Daoy (cell line): ENCODE measurements at places on chromosomes 1 and 21. TPM values are rescaled to one million over a fixed set of nuclear protein-coding genes. Genes with fewer than 3 reads are reported as not detected.
A peak's percentile ranks its signal among the peaks of the same experiment; 100 is the strongest.

DNA sequence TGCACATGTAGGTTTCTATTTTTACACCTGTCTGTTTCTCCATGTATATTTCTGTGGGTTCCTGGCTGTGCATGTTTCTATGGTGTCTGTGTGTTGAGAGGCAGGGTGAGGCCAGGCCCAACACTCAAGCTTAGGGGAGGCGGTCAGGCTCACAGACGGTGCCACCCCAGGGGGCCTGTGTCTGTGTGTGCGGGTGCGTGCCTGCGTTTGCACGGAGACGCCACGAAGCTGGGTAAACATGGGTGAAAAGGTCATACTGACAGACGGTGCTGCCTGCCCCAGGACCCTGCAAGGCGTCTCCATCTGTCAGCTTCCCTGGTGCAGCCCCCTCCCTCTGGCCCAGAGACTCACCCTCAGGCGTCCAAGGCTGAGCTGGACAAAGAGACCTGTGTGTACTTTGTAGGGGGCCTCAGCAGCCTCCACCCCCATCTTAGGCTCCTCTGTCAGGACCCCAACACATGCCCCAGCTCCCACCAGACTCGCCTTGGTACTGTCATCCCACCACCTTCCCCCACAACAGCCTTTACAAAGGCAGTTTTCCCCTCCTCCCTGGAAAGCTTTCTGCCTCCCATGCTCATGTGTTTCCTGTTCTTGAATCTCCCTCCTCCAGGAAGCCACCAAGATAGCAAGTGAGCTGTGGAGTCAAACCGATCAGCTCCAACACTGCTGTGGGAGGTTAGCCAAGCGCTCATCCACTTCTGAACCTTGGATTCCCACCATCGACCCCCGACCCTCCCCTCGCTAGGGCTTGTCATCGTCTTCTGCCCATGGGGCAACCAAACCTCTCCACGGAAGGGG lies 34.1 kb downstream of the PTPRF start:
- no peak for DNase-seq

- DNase-seq = peak; percentile 67
Observed at GRCh38 chr1:41741244-41741643, 177.5 kb downstream of the HIVEP3 start.

DNA sequence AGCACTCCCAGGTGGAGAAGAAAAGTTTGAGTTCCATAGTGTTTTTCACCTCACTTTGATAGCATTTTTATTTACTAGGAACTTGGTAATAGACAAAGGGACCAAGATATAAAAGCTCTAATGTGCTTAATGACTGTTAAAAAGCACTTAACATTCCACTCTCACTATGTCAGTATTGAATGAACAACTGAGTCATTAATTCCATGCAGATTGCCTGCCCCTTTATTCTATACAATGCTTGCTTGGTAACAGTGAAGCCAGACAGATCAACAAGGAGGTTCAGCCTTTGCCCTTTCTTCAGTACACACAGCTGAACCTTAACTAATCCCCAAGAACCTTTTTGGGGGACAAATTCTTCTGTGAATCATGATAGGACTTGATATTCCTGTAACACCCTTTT lies 425.5 kb downstream of the NUF2 start:
- no peak for DNase-seq

- peak; percentile 33 for DNase-seq
Observed at GRCh38 chr1:9100471-9101043, 28.3 kb downstream of the GPR157 start.

- no peak for DNase-seq
Observed at GRCh38 chr21:40053007-40053406, 185.8 kb downstream of the PCP4 start.

DNA sequence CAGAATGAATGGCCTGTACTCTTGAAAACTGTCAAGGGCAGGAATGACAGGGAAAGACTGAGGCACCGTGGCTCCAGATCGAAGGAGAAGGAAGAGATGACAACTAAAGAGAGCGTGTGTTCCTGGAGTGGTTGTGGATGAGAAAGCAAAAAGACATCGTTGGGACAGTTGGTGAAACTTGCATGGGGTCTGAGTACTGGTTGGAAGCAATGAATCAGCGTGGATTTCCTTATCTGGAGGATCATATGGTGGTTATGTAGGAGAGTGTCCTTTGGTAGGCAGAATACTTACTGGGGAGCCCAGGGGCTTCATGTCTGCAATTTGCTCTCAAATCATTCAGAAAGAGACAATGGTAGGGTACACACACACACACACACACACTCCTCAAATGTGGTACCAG lies 13.9 kb downstream of the LEMD1 start:
- no peak for DNase-seq

DNA sequence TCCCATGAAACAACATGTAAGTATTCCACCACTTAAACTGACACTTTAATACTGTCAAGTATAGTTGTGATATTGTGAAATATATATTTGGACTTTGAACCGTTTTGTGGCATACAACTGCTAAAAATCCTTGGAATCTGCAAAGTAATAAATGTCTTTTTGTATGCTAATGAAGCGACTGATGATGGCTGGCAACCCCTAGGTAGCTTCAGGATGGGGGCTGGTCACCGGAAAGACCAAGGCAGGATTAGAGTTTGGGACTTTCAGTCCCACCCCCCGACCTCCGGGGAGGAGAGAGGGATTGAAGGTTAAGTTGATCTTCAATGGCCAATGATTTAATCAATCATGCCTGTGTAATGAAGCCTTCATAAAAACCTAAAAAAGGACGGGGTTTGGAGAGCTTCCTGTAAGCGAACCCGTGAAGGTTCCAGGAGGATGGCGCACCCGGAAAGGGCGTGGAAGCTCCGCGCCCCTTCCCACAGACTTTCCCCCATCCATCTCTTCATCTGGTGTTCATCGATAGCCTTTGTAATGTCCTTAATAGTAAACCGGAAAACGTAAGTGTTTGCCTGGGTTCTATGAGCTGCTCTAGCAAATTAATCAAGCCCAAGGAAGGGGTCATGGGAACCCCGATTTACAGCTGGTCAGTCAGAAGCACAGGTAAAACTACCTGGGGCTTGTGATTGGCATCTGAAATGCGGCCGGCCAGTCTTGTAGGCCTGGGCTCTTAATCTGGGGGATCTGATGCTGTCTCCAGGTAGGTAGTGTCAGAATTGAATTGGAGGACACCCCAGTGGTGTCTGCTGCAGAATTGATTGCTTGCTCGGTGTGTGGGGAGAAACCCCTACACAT lies 1.8 kb upstream of the ZNF281 start:
- no peak for DNase-seq

- no peak for DNase-seq
Observed at GRCh38 chr1:67676946-67677345, 8.1 kb upstream of the GADD45A start.

- DNase-seq = no peak
Observed at GRCh38 chr1:25645637-25646400, 29.2 kb downstream of the MAN1C1 start.

DNA sequence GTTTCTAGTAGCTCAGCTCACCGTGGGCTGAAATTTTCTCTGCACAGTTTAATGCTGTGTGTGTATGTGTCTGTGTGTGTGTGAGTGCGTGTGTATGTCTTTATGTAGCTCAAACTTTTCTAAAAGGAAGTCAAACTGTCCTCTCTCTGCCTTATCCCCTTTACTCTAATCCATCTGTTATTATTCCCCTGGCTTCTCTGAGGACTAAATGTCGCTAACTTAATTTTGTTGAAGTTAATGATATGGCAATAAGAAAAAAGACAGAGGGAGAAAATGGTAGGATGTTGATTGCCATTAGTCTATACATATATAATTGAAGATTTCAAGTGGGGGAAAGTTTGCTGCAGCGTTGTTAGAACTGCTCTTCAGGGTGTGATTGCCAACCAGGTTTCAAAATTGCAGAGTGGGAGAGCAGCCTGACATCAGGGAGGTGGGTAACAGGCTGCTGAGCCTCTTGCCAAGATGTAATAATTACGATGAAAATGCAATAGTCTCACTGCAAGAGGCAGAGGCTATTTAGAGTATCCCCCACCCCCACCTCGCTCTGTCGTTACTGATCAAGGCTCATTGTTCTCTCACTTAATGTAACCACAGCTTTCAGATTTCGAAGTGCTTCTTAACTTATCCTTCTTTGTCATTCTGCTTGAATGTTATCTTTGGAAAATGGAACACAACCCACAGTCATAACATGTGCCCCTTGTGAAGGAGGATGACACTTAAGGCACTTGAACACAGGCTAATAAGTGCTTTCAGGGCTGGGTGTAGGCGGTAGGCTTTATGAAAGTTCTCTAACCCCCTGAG lies 559.0 kb upstream of the PLXNA2 start:
- peak; percentile 4 for DNase-seq

DNA sequence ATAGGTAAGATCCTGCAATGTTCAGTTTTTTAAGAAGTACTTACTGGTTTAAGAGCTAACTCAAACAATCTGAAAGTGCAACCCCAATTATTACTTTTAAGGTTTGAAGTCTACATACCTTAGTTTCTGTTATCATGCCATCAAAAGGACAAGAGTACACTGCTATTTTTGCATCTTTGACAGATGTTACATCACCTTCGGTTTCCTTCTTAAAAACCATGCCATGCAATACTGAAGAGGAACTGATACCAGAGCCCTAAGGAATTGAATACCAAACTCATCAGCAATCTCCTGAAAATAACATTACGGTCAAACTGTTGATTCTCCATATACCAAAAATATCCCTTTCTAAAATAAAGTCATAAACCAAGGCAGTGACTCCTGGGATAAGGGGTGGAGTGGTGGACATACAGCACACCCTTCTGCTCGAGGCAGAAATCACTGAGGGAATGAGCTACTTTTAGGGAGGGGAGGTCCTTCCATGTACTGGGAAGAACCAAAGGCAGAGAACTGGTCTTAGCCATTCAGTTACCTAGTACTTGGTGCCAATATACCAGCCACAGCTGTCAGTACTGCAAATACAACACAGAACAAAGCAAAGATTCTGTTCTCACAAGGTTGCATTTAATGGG lies 8.5 kb downstream of the CCT8 start:
- no peak for DNase-seq

DNA sequence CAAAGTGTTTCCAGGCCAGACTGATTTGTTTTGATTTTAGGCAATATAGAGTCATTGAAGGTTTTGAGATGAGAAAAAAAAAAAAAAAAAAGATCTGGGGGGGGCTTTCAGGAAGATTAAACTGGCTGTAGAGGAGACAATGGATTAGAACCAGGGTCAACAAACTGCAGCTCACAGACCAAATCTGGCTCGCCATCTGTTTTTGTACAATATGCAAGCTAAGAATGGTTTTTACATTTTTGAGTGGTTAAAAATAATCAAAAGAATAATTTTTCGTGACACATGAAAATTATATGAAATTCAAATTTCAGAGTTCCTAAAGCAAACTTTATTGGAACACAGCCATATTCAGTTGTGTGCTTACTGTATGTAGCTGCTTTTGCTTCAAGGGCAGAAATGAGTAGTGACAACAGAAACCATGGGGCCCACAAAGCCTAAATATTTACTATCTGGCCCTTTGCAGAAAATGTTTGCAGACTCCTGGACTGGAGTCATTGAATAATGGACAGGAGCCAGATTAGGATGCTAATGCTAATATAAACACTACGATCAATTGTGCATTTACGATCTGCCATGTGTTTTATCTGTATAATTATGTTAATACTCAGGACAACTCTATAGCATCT lies 375.7 kb upstream of the DAB1 start:
- no peak for DNase-seq

DNA sequence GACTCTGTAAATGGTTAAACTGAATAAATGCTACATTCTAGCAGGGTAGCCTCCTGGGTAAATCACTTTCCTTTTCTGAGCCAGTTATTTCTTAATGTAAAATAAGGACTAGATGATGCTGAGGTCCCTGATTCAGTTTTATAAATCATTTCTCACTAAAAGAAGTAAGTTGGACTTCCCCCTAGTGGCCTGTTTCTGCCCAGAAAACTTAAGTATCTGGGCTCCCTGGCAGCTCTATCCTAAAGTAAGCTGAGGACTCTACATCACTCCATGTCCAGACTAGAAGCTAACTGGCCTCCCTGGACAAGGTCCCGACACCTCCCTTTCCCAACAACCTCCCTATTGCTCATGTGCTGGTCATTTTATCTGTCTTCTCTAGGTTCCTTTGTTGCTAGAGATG lies 3.0 kb downstream of the GPN2 start:
- no peak for DNase-seq

GRCh38 chr1:247298701-247299100 lies 33.0 kb downstream of the ZNF496 start:
- DNase-seq = no peak

DNA sequence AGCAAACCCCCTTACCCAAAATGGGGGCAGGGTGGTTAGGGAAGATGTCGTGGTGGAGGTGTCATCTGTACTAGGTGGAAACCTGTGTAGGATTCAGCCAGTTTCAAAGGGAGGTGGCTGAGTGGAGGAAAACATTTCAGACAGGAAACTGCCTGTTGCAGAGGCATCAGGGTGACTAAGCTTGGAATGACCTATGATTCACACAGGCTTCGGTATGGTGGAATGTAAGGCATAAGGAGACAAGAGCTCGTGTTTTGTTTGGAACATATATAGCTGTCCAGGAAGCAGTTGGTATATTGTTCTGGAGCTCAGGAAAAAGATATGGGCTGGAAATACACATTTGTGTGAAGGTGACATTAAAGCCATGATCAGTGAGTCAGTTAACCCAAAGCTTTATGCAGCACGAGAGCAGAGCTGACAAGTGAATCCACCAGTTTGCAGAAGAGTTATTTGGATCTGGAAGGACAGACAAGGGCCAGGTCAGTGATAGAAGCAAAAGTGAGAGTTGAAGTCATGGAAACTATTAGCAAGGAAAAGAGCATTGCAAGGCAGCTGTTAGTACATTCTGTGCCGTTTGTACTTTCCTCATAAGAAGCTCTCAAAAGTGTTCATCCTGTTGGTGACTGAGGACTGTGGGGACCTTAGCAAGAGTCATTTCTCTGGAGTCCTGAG lies 12.2 kb downstream of the UTP25 start:
- peak; percentile 94 for DNase-seq

- DNase-seq = no peak
Observed at GRCh38 chr1:217617126-217617525, 13.8 kb downstream of the GPATCH2 start.

- DNase-seq = no peak
Observed at GRCh38 chr1:159008744-159009188, 941 bp upstream of the IFI16 start.

ASTN1 gene
- total RNA-seq = 2.0 and 4.5 TPM in 2 replicates

LY9 gene
- total RNA-seq = 0.06 TPM in 1 of 2 replicates, not detected in the other

CACHD1 gene
- total RNA-seq = 5.3 and 7.1 TPM in 2 replicates

EDN2 gene
- 0.40 TPM in 1 of 2 replicates, not detected in the other for total RNA-seq

UBL4B gene
- total RNA-seq = not detected in 2 replicates

NTMT2 gene
- total RNA-seq = not detected in 2 replicates

SYT11 gene
- total RNA-seq = 7.4 and 12.8 TPM in 2 replicates

RASSF5 gene
- total RNA-seq = 0.69 and 1.5 TPM in 2 replicates

TMPRSS15 gene
- total RNA-seq = 0.03 and 0.23 TPM in 2 replicates

AADACL3 gene
- total RNA-seq = not detected in 2 replicates

LRRC7 gene
- total RNA-seq = 0.39 TPM in 1 of 2 replicates, not detected in the other
